ENCODE measurements at places on chromosomes 11 and 22. TPM values are rescaled to one million over a fixed set of nuclear protein-coding genes. Genes with fewer than 3 reads are reported as not detected.

The PATE4 gene
- not detected for total RNA-seq

The PGM2L1 gene
- 13.4 TPM for total RNA-seq

The OR10A2 gene
- not detected for total RNA-seq

- no peak for DNase-seq
Measured at GRCh38 chr22:32728291-32728690, 73.2 kb upstream of the TIMP3 start.

GRCh38 chr11:36501236-36501635, 8.8 kb downstream of the TRAF6 start:
- no peak for DNase-seq

DNA sequence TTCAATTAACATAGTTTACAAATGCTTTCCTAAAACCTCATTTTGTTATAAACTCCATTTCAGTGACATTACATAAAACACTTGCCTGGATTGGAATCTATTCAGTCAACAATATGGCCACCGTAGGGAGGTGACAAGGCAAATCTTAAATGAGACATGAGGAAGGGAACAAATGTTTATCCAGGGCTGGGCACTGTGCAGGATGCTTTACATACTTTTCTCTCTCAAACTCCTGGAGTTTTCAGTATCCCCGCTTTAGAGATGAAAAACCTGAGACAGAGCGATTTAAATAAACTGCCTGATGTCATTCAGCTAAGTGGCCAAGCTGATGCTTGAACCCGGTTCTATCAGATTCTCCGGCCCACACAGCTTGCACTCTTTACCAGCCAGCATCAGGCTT, 259.9 kb downstream of the CADM1 start:
- DNase-seq = no peak

DNA sequence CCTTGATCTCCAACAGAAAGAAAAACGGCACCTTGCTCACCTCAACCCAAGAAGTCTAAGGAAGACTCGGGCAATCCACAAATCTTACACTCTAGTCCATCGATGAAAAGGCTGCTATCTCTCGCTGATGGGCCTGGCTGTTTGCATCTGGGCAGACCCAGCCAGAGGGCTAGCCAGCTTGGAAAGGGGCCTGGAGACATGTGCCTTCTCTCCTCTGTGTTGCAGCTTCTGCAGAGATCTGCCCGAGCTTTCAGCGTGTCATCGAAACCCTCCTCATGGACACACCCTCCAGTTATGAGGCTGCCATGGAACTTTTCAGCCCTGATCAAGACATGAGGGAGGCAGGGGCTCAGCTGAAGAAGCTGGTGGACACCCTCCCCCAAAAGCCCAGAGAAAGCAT, 3.2 kb downstream of the SCGB1A1 start:
- no peak for DNase-seq

GRCh38 chr11:62260261-62260953, 9.6 kb upstream of the SCGB2A2 start:
- DNase-seq = no peak

Measured in sigmoid colon (tissue), 7 donors.